ENCODE measurements at places on chromosomes 7 and 10.

DNA sequence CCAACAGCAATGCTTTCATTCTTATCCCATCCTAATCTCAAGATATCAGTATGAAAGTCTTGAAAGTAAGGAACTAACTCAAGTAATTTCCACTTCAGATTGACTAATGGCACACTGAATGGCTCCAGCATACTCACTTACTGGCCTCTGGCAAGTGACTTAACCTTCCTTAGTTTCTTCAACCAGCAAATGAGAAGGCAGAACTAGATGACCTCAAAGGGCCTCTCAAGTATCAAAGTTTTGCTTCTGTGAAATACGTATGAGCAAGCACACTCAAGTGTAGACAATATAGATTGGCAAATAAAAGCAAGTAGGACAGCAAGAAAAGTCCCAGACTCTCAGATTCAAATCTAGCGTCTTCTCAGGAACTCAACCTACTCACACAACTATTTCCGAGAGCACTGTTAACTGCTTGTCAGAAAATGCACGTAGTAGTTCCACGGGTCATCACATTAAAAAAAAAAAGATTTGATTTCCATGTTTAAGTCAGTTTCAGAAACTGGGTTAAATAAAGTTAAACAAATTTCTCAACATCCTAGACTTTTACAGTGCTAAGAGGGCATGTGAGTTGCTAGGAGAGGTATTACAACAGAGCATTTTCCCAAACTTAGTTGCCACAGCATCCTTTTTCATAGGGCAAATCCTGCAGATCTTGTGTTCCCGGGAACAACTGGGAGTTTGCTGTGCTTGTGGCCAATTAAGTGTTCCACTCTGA lies 276.9 kb upstream of the KLF14 start:
- DNase-seq: no peak

- DNase-seq: no peak
Measured at GRCh38 chr7:54825368-54825767, 66.4 kb upstream of the SEC61G start.

DNA sequence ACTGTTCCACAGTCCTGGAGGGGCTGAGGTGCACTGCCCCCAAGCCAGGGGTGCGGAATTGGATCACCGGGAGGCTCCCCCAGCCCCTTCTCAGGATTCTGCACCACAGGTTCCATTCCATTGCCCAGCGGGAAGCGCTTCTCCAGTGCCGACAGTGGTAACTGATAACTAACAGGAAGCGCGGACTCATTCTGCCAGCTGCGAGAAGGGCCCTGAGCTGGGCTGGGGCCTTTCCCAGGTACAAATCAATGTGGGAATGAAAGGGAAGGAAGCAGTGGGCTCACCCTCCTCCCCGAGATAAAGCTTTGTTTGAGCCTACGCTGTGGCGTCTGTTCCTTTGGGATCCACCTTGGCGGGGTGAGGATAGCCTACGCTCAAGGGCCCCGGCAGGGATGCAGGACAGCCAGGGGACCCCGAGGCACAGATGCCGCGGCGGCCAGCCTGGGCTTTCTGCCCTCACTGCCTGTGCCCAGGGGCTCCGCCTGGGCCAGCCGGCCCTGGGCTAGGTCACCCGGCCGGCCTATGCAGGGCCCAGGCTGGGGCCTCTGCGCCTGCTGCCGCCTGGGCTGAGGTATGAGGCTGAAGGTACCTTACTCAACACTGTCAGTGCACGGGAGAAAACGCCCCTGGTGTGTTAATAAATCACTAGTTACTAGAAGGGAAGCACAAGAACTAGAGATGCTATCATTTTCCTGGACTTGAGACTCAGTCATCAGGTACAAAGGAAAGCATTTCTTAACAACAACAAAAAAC lies 39.4 kb downstream of the EN2 start:
- no peak for DNase-seq

DNA sequence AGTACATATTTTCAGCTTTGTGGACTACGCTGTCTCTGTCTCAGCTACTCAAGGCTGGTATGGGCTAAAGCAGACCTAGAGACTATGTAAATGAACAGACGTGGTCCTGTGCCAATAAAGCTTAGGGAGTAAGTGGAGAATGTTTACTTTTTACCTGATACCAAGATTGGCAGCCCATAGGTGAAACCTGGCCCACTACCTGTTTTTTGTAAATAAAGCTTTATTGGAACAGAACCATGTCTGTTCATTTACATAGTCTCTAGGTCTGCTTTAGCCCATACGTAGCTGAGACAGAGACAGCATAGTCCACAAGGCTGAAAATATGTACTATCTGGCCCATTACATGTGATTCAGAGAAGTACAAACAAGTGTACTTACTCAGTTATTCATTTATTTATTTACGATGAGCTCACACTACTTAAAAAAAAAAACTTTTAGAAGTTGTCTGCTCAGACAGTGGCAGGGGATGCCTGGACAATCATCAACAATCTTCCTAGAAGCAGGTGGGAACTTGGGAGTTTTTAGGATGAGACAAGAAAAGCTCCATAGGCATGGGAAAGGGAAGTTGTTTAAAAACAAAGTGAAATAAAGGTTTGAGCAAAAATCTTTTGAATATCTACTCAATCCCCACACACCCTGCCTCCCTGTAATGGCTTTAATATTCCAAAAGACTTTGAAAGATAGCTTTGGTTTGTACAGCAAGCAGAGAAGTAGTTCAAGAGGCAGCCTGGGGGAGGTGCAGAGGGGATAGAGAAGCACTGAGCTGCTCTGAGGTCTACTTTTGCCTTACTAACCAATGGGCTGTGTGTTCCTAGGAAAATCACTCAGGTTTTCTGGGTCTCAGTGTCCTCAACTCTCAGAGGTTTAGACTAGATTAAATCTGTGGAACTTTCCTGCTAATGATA lies 114.4 kb upstream of the AFAP1L2 start:
- no peak for DNase-seq

GRCh38 chr7:29639886-29640595 lies 76.4 kb downstream of the PRR15 start:
- no peak for DNase-seq

- DNase-seq: no peak
Measured at GRCh38 chr10:77301305-77301730, 336.3 kb downstream of the KCNMA1 start.

DNA sequence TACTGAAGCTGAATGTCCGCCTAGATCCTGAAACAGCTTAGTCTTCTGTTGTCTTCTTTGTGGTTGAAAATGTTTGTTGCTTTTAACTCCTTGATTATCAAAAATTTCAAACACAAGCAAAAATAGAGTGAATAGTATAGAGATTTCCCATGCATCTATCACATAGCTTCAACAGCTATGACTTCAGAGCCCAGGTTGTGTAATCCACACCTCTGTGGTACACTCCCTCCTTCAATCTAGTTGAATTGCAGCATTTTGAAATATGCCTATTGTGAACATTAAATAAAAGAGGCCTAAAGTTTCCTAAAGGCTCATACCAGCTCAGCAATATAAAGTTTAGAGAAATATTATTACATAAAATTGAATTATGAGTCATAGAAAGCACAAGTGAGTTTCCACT lies 204.7 kb upstream of the HDAC9 start:
- DNase-seq: no peak

DNA sequence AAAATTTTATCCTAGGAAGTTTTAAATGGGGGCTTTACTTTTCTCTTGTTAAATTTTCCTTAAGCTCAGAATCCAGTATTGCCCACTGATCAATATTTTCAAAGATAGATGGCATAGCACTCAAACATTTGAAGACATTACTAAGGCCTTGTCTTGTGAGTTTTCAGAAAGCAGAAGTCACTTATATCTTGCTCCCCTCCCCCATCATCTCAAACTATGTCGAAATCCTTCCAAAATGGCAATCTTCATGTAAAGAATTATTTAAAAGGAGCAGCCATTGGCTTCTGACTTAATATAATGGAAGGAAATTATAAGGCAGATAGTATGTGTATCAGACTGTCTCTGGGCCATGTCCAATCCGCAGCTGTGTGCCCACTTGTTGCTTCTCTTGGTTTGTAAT lies 553.5 kb upstream of the C7orf33 start:
- DNase-seq: no peak

DNA sequence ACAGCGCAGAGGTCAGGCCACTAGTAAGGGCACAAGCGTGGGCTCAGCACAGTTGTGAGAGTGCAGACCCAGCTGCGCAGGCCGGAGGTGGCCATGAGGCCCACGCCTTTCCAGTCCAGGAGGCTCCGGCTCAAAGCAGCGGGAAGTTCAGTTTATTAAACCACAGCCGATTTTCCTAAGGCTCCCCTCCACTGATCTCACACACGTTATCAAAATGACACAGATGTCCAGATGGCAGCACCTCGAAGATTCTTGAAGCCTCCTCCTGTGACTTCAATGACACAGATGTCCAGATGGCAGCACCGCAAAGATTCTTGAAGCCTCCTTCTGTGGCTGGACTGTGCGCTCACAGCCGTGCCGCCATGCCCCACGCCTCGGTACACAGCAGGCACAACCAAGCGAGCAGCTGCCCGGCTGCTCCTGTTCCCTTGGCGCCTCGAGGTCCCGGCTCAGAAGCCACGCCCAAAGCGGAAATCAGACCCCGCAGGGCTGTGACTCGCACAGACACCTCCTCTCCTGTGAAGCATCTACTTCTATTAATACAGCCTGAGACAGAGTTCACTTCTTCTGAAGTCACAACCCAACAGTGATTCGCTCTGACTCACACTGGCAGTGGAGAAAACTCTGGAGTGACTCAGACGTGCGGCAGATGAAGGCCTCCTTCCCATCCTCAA lies 122.7 kb downstream of the MAD1L1 start:
- no peak for DNase-seq

GRCh38 chr7:12475362-12476063 lies 71.8 kb upstream of the VWDE start:
- no peak for DNase-seq

DNA sequence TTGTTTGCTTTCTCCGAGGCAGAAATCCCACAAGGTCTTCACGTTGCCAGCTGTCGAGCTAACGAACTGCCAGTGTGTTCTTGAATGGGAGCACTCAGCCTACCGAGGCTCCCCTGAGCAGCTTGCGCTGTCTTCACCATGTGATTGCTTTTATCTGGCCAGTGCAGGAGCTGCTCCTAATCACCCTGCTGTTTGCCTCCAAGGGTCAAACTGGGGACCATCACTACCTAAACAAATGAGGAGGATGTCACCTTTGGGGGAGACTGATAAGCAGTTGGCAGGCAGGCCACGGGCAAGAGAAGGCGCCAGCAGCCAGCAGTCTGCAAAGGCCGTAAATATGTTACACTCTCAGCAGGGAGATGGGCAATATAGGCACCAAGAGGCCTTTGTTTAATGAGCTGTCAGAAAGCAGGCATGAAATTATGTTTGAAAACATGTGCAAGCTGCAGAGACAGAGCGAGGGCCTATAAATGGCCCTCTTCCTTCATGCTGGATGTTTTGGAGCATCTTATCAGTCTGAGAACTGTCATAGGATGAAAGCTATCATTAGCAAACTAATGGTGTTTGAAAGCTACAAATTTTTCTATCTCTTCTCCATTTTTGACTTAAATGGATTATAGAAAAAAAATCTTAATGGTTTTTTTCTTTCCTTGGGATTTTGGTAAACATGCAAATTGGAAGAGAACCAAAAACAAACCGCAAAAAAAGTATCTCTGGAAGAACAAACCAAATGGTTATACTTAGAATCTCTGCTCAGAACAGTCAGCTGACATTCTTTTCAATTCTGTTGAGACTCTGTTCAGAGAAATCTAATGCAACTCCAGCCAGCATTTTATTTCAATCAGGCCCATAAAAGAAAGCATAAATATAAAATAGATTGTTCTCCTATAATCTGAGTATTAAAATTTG lies 267.3 kb upstream of the NPVF start:
- DNase-seq: no peak

DNA sequence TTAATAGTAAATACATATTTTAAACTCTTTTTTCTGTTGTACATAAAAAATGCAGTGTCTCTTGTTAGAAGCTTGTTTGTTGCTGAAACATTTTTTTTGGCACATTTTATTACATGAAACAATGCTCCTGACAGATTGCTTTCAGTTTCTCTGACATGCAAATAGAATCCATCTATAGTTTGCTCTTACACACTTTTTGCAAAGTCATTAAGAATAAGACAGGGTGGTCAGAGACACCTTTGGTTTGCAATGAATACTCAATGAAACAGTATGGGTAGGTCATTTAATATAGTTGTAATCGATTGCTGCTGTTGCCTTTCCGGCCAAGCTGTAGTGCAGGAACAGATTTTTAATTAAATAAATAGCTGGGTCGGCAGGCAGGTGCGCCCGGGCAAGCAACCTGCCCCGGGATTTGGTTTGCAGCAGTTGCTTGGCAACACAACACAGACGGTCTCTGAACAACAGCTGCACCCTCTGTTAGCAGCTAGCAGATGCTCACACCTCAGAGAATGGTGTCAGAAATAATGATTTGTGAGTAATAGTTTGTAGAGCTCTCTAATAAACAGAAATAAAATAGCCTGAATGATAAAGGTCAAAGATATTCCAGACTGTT lies 115.7 kb upstream of the CACNA2D1 start:
- DNase-seq: no peak

- DNase-seq: no peak
Measured at GRCh38 chr7:49396229-49396628, 377.2 kb upstream of the VWC2 start.

- no peak for DNase-seq
Measured at GRCh38 chr7:72674394-72674793, 153.6 kb downstream of the TYW1B start.

- DNase-seq: no peak
Measured at GRCh38 chr10:6217611-6218010, 14.9 kb downstream of the PFKFB3 start.

DNA sequence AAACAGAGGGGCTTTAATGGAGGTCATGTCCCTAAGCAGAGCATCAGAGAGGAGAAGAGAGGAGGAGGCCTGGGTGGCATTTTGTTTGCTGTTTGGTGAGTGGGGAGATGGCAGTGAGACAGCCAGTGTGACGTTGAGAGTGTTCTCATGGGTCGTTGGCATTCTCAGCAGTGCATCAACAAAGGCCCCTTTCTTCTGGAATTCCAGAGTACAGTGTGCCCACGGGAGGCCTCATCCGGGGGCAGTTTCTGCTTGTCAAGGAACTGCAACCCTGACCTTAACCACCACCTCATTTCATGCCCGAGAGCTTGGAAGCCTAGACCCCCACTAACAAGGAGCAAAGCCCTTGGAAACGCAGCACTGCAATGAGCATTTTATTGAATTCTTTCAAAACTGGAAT lies 92.9 kb downstream of the CELF2 start:
- no peak for DNase-seq

- DNase-seq: no peak
Measured at GRCh38 chr10:260819-261429, 125.7 kb downstream of the ZMYND11 start.

DNA sequence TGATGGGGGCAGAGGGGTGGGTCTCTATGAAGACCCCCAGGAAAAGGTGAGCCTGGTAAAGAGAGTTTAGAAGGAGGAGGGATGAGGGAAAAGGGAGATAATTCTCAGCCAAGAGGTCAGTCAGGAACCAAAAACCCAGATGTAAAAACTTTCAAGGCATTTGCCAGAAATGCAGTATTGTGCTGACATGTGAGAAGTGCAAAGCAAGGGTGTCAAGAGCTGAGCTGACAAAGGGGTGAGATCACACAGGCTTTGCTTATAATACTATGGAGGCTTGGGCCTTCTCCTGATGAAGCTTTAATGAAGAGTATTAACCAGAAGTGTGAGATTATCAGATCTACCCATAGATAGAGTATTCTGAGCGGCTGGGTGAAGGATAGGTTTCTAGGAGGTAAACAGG lies 22.3 kb upstream of the IFRD1 start:
- no peak for DNase-seq
